ENCODE measurements at places on chromosomes 11 and 22. TPM values are rescaled to one million over a fixed set of nuclear protein-coding genes. Genes with fewer than 3 reads are reported as not detected.

- no peak for DNase-seq
Observed at GRCh38 chr22:46259374-46259773, 3.8 kb downstream of the PKDREJ start.

GRCh38 chr22:35561796-35562526 lies 21.3 kb downstream of the RASD2 start:
- DNase-seq, result no peak

DNA sequence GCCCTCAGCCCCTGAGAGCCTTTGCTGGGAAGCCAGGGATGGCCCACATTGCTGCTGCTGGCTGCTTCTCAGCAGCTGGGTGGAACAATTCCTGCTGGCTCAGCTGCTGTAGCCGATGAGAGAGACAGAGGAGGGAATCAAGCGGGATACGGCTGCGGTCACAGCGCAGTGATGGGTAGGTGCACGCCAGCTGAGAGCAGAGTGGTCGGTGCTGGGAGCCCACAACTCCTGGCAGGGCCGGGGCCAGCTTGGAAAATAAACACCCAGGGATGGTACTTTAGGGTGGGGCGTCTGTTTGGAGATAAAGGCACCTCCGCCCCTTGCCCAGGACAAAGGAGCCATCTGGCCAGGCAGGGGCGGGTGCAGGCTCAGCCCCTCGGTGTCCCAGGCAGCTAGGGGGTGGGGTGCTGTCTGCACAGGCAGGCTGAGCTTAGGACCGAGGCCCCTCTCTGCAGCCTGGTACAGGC lies 480.5 kb downstream of the MIAT start:
- DNase-seq, result no peak

GRCh38 chr22:28810821-28811491 lies 10.6 kb upstream of the XBP1 start:
- DNase-seq, result no peak

TCIRG1 gene
- 2.2 TPM for polyA plus RNA-seq

GDPD4 gene
- polyA plus RNA-seq, result not detected
